ENCODE measurements at places on chromosomes 16 and 17.

DNA sequence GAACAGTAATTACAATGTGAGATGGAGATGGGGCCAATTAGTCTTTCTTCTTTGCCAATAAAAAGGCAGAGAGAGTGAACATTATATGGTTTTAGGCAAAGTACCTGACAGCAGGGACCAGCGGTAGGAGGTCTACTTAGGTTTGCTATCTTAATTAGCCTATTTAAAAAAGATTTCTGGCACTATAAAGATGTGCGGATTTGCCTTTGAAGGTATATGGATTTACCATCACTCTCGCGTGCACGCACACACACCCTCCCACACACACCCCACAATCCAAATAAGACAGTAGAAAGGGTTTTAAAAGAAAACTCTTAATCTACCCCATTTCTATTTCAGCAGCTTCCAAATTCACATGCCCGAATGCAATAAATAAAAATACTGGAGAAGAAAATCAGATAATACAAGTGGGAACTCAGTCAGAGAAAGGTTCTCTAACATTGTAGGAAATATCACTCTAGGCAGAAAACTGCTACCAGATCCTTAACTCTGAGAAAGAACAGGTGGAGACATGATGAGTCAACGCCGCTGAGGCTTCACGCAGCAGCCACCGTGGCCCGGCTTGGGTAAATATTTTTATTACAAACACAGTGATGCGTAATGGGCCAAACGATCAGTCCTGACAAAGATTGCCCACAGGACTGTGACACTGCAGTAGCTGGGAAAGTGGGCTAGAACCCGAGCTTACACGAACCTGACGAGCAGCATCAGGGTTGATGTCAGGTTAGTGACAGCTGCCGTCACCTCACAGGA is 66.6 kb upstream of the AXIN2 start:
- DNase-seq, result peak; percentile 79

GRCh38 chr17:70857351-70857750 is 688.0 kb downstream of the KCNJ2 start:
- DNase-seq, result no peak

DNA sequence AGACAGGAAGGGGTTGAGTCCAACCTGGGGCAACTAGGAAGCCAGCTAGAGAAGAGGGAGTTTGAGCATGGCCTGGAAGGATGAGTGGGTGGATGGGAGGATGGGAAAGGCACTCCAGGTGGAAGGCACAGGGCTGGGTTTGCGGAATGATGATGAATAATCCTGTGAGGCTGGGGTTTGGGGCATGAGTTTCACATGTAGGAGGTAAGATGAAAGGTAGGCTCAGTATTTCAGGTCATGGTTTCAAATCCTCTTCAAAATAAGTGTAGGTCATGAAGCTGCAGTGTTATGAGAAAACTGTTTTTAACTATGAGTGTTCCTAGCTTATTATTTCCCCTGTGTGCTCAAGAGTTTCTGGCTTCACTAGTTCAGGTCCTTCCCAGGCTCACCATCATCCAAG is 130.3 kb downstream of the SKAP1 start:
- no peak for DNase-seq

DNA sequence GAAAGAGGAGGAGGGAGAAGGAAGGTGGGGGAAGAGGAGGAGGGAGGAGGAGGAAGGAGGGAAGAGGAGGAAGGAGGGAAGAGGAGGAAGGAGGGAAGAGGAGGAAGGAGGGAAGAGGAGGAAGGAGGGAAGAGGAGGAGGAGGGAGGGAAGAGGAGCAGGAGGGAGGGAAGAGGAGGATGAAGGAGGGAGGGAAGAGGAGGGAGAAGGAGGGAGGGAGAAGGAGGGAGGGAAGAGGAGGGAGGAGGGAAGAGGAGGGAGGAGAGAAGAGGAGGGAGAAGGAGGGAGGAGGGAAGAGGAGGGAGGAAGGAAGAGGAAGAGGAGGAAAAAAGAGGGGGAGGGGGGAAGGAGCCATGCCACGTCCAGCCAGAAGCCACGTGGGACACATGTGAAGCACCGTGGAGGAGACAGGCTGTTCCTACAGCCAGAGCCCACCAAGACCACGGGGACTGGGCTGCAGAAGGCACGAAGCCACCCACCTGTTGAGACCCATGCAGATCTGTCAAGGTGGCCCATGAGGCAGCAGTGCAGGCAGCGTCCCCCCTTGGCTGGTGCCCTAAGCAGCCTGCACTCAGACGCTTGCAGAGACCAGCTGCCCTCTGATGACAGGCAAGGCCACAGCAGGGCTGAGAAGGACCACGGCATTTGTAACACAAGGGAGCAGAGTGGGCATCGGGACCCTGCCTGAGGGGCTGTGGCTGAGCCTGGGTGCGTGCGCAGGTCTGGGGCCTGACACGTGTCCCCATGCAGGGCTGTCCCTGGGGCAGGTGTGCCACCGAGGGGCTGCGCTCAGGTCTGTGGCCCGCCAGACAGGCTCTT is 10.3 kb downstream of the NDUFAF8 start:
- no peak for DNase-seq

DNA sequence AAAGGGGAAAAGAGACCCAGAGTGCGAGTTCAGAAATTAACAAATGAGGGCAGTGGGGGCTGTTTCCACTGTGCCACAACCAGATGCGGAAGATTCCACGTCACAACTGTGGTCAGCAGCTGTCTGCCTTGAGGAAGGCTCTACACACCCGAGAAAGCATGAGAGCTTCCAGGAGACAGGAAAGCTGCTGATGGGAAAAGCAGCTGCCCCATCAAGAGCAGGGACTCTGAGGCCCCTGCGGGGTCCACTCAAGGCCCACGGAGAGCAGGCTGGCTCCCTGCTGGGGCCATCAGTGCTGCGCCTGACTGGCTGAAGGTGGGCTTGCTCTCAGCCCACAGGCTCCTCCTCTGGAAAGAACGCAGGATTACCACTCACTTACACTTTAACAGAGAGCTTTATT is 14.8 kb upstream of the TRAP1 start:
- DNase-seq, result no peak

DNA sequence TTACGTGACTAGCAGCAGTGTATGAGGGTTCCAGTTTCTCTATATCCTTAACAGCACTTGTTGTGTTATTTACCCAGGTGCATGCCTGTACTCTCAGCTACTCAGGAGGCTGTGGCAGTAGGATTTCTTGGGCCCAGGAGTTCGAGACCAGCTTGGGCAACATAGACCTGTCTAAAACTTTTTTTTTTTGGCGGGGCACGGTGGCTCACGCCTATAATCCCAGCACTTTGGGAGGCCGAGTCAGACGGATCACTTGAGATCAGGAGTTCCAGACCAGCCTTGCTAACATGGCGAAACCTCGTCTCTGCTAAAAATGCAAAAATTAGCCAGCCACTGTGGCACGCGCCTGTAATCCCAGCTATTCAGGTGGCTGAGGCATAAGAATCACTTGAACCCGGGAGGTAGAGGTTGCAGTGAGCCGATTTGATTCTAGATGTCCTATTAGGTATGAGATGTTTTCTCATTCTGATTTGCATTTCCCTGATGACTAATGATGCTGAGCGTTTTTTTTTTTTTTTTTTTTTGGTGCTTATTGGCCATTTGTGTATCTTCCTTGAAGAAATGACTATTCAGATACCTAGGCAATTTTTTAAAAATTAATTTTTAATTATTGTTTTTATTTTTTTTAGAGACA is 13.4 kb downstream of the CASC3 start:
- DNase-seq, result no peak

DNA sequence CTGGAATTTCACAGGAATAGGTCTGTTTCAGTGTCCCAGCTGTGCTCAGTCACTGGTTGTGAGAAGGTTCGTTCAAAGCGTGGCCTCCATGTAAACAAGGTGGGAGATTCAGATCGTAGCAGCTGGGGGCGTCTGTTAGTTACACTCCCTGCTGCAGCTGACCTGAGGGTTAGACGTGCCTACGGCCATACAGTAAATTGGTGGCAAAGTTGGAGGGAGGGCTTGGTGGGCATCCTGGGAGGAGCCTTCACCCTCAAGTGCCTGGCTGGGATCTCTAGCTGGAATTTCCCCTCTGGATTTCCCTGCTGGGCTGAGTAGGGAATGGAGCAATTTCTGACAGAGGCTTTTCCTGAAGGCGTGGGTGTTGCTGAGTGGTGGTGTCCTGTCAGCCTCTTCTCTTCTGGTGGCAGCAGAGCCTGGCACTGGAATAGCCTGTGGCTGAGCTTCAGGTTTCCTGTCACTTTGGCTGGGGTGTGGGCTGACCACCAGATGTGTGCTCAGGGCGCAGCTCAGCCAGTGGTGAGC is 6.4 kb downstream of the FCSK start:
- DNase-seq, result no peak

DNA sequence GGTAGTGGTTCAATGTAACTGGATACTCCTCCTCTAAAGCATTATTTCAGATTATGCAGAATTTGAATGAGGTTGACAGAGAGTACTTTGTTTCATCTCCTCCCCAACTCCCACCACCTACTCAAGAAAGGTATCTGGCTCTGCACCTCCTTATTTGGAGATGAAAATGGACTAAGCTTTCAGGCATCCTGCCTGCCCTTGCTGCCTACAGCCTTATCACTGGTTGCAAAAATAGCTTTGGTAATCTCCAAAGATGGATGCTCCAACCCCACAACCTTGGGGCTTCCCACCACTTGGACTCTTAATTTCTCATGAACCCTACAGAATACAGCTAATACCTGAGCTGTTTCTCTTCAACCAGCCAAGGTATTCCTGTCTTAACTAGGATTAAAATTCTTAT is 45.3 kb upstream of the CORO6 start:
- no peak for DNase-seq

DNA sequence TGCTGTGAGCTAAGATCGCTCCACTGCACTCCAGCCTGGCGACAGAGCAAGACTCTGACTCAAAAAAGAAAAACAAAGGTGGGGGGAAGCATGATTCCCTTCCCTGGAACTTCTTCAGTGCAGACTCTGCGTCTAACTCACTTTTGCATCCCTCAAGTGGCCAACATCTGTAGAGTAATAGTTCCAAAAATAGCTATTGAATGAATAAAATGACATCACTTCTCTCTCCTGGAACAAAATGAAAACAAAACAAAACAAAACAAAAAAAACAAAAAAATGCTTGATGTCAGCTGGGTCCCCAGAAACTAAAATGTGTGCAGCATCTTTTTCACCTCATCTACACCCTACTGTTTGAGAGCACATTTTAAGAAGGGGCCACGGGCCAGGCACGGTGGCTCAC is 197.7 kb upstream of the NOG start:
- no peak for DNase-seq

GRCh38 chr16:22265351-22265750 is 31.9 kb upstream of the POLR3E start:
- DNase-seq, result no peak

All from AG08396 (cell line).